ENCODE measurements at places on chromosomes 1 and 21.
A peak's percentile ranks its signal among the peaks of the same experiment; 100 is the strongest.

DNA sequence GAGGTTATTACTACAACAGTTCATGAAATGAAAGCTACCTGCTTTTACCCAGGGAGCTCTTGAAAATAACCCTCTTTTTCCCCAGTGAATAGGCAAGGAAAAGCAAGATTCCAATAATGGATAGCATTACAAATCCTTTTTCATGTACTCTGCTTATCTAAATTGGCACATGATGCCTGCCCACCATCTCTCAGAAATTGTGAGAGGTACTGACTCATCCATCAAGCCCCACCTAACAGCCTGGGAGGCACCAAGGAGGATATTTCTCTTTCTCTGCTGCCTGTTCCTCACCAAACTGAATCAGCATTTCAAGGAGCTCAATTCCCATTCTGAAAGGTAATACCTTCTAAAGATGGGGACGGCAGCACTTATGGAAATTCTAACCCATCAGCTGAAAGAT, 34.4 kb downstream of the PALMD start:
- DNase-seq: no peak

DNA sequence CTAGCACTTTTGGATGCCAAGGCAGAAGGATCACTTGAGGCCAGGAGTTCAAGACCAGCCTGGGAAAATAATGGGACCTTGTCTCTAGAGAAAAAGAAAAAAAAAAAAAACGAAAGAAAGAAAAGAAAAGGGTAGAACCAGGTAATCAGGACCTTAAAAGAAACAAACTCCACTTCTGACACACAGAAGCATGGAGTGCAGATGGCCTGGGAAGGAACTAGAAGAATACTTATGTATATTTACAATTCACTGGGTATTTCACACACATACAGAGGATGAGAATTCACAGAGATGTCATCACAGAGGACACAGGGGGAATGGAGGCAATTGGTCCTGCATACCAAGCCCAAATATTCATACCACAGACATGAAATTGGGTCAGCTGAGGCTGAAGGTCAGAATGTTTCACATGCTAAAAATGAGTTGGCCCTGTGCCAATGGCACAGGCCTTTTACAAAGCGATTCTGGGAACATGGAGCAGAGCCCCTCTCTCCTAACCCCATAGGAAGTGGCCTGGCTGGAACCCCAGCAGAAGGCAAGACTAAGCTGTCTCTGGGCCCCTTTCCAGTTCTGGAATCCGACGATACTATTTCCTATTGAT, 4.4 kb downstream of the B4GALT3 start:
- no peak for DNase-seq

DNA sequence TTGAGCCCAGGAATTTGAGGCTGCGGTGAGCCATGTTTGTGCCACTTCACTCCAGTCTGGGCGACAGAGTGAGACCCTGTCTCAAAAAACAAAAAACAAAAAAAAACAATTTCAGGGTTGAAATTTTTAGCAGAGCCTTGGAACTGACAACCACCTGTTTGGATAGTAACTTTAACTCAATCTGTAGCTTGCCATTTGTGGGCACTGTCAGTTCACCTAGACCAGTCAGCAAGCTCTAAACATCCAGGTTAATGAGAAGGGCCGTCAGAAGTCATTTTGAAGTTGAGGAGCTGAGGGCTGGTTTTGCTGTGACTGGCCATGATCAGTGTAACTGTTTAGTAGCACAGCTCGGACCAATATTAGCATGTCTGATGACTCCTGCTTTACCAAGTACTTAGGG, 8.4 kb downstream of the TRAPPC10 start:
- no peak for DNase-seq

GRCh38 chr1:30253361-30253760, 470.0 kb downstream of the MATN1 start:
- DNase-seq: no peak

DNA sequence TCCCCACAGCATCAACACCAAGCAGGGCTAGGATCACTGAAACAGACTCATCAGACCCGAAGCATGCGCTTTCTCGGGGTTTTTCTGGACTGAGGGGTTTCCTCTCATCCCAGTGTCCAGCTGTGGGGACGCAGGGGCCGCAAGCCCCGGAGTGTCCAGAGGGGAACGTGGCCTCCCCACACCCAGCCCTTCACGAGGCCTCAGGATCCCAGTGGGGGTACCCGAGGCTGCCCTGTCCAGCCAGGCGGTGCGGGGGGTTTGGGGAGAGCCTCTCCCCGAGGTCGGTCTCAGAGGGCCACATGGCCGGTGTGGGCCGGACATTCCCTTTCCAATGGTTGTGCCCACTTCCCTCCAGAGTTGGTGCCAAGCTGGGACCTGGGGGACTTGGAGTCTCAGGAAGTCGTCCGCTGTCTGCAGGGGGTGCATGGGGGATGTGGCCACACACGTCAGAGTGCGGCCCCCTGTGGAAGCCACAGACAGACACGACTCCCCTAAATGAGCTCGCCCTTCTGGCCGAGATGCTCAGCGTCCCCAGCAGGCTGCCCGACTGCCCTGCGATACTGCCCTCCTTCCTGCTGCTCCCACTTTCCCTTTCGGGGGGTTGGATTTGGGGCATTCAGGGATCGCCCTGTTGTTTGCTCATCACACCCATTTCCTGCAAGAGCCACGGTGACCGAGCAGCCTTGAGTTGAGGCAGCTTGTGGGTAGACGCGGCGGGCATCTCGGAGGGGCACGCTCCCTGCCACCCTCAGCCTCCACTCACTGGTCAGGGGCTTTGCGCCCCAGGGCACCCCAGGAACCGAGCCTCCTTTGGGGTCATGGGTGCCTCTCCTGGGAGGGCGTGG, 4.1 kb downstream of the COL6A1 start:
- no peak for DNase-seq

- no peak for DNase-seq
Observed at GRCh38 chr1:15685820-15686219, 1.7 kb downstream of the PLEKHM2 start.

DNA sequence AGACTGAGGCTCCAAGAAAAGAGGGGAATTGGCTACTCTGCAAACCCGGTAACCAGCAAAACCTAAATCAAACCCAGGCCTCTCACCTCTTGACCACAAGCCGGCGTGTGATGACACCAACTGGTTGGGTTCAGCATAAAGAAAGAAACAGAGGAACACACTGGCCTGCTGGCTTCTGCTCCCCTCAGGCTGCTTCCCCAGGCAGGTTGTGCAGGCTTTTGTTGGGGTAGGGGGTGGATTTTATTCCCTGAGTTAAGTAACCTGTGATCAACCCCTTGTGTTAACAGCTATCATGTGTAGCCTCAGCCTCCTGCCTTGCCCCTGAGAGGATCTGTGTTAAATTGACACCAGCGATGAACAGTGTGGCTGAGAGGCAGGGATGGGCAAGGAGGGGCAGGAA, 111.6 kb upstream of the ZBTB40 start:
- no peak for DNase-seq

GRCh38 chr1:22611530-22611947, 24.9 kb upstream of the C1QA start:
- DNase-seq: peak; percentile 17

DNA sequence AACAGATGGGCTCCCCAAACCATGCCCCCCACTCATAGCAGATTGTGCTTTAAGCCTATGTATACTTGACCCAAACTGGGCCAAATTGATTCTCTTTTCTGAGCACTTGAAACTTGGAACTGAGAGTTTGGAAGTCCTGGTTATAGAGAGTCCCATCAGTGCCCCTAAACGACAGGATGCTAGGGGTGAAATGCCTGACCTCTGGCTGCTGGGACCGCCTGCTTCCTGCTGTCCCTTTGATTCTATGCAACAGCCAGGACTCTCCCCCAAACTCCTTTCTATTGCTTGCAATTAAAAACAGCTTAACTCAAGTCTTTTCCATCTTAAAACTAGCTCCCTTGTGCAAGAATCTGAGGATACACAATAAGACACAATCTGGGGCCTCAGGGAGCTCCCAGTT, 4.7 kb downstream of the C1orf210 start:
- no peak for DNase-seq

- DNase-seq: peak; percentile 98
Observed at GRCh38 chr1:177209357-177209756, 38.6 kb downstream of the BRINP2 start.

- DNase-seq: no peak
Observed at GRCh38 chr1:182460550-182460951, 10.6 kb downstream of the RGSL1 start.

DNA sequence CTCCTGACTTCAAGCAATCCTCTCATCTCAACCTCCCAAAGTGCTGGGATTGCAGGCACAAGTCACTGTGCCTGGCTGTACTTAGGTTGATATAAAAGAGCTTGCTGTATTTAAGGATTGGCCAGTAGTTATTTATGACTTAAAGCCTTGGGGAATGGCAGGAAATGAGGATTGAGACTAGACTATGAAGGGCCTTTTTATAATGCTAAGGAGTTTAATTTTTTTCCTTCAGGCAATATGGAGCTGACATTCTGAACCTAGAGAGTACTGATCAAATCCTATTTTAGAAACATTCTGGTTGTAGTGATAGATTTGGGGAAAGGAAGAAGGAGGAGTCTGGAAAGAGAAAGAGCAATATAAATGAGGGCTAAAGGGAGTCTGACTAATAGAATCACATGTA, 44.7 kb downstream of the MSH4 start:
- DNase-seq: no peak

DNA sequence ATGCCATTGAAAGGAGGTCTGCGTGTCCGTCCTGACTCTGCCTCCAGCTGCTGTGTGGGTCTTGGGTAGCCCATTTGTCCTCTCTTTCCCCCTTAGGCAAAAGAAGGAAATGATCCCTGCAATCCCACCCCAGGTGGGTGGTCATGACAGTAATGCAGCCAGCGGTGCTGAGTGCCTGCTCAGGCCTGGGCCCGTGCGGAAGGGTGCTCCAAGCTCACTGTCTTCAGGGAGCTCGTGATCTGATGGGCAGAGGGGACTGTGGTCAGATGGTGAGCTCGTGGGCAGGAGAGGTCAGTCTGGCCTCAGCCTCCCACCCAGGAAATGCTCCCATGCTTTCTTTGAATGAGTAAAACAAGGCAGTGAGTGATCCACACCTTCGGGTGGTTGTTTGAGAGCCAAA, 35.3 kb upstream of the TTC4 start:
- no peak for DNase-seq

DNA sequence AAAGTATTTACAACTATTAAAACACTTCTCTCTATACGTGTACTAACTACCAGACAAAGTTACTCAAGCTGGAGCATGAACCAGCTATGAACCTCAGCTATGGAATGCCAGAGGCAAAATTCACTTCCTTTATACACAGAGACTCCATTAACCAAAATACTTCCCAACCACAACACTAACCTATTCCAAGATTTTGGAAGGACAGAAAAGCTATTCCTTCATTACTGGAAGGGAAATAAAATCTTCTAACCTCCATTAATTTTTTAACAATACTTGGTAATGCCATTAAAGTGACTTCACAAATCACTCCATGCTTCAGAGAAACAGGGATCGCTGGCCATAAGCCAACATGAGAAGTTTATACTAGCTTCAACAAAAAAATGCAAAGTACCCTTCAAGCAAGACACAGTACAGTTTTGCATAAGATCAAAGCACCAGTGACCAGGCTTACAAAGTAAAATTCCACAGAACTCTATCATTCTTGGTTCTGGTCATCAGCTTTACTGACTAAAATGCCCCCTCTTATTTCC, 58.0 kb downstream of the PUM1 start:
- DNase-seq: peak; percentile 67

Measured in non-pigmented ciliary epithelial cell (primary cell).